ENCODE measurements at places on chromosomes 4 and X.

- no peak for DNase-seq
Observed at GRCh38 chr4:17552427-17552826, 24.6 kb upstream of the LAP3 start.

DNA sequence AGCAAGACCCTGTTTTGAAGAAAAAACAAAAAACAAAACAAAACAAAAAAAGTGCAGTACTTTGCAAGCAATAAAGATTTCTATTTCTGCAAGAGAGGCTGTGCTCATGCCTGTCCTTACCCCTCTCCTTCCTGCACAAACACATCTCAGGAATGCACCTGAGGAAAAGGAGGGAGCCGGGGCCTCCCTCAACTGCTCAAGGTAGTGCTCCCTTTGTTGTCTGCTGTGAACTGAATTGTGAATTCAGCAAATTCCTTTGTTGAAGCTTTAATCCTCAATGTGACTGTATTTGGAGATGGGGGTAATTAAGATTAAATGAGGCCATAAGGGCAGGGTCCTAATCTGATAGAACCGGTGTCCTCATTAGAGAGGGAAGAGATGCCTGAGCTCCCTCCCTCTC is 13.9 kb downstream of the FTSJ1 start:
- DNase-seq, result no peak

DNA sequence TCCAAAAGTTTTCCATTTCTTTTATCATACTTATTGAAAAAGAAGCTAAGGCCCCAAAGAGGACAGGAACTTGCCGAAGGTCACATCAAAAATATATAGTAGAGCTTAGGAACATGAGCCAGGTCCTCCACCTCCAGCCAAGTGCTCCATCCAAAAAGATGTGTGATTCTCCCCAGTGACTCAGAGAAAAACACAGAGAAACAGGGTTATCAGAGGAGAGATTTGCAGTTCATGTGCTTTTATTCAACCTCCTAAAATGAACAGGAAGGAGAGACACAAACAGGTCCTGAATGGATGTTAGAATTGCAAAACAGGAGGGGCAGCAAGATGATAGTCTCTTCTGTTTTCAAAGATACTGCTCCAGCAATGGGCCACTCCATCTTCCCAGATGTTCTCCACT is 19.6 kb upstream of the FGF16 start:
- no peak for DNase-seq

- DNase-seq, result no peak
Observed at GRCh38 chr4:33453916-33454315, 2733.7 kb downstream of the PCDH7 start.

DNA sequence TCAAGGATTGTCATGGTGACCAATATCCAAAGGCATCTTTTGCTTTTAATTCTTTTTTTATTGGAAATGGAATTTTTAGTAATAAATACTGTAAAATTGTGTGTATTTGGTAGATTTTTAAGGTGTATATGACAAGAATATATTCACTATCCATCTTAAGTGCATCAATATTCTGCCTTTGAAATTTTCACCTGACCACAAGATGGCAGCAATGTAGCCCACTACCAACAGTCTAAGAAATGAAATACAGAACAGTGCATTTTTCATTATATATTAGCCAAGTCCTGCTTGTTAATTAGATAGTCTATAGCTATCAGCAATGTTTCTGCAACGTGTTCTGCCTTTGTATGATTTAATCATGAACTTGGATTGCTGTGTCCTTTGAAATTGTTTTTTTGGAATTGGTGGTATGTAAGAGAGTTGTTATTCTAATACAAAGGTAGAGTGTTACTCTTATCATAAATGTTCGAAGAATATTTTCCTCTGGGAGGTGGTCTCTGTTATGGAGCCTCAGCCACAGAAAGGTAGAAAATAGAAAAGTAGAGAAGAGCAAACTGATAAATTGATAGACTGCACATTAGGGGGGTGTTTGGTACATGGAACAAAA is 38.2 kb downstream of the HPGDS start:
- no peak for DNase-seq

- no peak for DNase-seq
Observed at GRCh38 chrX:137878401-137878800, 312.5 kb downstream of the ZIC3 start.

DNA sequence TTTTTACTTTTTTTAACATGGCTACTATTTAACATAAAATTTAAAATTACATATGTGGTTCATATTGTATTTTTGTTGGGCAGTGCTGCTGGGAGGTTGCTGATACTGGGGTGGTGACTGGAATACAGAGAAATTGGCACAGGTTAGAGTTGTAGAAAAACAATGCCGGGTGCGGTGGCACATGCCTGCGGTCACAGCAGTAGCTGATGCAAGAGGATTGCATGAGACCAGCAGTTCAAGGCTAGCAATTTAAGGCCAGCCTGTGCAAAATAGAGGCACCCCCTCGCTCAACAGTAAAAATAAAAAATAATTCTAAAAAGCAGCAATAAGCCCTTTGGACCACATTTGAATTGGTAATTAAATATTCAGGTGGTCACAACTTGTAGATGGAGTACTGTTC is 11.8 kb upstream of the CPE start:
- no peak for DNase-seq

DNA sequence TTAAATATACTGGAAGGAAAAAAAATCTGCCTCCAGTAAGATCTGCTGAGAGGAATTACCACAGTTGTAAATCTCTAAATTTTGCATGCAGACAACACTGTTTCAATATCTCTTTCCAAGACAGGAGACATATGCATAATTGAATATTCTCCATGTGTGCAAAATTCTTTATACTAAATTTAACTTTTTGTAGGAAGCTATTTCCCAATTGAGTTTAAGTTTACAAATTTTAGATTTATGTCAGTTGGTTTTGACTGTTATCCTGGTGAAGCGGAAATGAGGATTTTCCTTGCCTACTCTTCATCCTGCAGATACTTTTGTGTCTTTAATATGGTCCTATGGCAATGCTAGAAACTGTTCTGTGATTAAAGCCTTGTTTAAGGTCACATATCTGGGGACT is 1352.9 kb downstream of the FSTL5 start:
- no peak for DNase-seq

GRCh38 chr4:128385683-128386304 is 98.2 kb upstream of the PGRMC2 start:
- no peak for DNase-seq

Data from stimulated activated CD8-positive, alpha-beta memory T cell treated with anti-CD3 and anti-CD28 coated beads, Interleukin-4, amount 100 ng/mL, for 4 hours (primary cell).